Left renal pelvis (tissue), 4 donors: ENCODE measurements at places on chromosomes 16 and 17. TPM values are rescaled to one million over a fixed set of nuclear protein-coding genes. Genes with fewer than 3 reads are reported as not detected.
A peak's percentile ranks its signal among the peaks of the same experiment; 100 is the strongest.

DNA sequence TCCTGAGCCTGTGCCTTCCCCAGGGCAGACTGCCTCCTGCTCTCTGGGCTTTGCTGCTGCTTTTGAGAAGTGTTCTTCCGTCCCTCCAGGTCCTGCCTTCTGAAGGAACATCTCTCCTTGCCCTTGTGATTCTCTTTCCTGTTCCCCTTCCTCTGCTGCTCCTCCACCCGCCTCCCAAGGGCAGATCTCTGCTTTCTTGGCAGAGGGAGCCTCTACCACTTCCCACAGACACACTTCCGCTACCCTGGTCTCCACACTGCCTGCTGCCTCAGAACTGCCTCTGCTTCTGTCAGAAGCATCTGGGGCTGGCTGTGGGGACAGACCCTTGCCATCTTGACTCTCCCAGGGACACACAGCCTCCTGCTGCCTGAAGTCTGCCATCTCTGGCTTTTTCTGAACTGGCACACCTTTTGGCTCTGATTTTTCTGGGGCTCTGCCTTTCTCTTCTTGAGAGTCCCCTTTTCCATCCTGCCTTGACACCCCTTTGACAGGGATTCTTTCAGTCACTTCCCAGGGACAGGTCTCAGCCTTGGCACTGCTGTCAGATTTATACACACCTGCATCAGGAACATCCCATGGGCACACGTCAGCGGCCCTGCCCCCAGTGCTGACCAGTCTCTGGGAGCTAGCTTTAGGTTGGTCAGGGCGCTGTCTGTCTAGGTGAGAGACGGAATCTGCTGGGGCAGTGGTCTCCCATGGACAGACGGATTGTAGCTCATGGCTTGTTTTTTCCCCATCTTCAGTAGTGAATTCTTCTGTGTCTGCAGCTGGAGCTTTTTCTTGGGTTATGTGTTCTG lies 16.6 kb downstream of the GPR179 start:
- no peak for DNase-seq

DNA sequence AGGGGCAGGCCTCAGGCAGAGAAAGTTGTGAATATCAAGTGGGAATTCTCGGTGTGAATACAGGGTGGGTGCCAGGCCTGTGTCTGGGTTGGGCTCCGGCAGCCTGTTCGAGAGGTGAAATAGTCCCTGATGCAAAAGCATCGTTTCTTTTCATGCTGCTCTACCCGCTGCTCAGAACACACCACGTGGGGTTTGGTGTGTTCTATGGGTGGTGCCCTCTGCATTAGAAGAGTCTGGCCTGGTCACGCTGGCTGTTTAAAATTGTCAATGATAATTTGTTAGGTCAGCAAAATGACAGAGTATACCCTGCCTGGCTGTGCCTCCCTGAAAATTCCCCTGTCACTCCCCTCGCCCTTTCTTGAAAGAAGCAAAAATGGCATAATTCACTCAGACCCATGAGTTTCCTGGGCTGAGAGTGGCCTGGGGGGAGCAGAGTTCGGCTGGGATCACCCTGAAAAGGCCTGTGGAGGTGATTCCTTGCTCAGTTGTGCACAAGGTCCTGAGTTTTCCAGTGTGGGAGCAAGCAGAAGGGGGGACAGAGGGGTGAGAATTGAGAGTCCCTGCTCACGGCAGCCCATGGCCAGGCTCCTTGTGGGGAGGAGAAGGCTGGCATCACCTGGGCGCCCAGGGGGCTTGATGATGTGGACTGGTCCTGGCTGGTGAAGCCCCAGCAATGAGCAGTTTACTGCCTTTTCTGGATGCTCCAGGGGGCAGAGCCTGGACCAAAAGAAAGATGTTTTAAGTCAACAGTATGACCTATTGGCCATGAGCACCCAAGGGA lies 3.2 kb downstream of the CACNG5 start:
- no peak for DNase-seq

GRCh38 chr16:57863434-57864160 lies 61.3 kb upstream of the KIFC3 start:
- peak; percentile 58 for DNase-seq

GRCh38 chr16:85104821-85105391 lies 7.4 kb downstream of the CIBAR2 start:
- DNase-seq = no peak

GRCh38 chr16:2480948-2481347 lies 6.0 kb downstream of the TBC1D24 start:
- no peak for DNase-seq

- no peak for DNase-seq
Measured at GRCh38 chr16:3951861-3952736, 71.6 kb upstream of the CREBBP start.

- DNase-seq = no peak
Measured at GRCh38 chr17:66661411-66662256, 173.3 kb upstream of the CACNG5 start.

DNA sequence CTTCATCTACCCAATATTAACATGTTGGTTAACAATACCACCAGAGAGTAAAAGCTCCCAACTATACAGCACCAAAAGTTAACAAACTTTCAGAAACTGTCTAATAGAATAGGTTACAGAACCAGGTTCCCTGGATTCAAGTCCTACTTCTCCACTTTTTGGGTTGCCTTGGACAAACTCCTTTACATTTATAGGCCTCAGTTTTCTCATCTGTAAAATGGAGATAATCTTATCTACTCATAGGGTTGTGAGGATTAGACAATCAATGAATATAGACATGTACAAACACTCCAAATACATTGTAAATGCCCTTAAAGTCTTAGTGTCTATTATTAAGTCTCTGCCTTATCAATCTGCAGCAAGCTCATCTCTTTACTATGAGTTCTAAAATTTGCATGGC lies 435.2 kb downstream of the ZFHX3 start:
- no peak for DNase-seq

GRCh38 chr17:22145605-22146178 lies 453.4 kb downstream of the KCNJ18 start:
- DNase-seq = no peak

GRCh38 chr17:31740611-31741082 lies 118.4 kb downstream of the COPRS start:
- no peak for DNase-seq

GRCh38 chr16:57959121-57959520 lies 11.8 kb downstream of the CNGB1 start:
- DNase-seq = no peak

DNA sequence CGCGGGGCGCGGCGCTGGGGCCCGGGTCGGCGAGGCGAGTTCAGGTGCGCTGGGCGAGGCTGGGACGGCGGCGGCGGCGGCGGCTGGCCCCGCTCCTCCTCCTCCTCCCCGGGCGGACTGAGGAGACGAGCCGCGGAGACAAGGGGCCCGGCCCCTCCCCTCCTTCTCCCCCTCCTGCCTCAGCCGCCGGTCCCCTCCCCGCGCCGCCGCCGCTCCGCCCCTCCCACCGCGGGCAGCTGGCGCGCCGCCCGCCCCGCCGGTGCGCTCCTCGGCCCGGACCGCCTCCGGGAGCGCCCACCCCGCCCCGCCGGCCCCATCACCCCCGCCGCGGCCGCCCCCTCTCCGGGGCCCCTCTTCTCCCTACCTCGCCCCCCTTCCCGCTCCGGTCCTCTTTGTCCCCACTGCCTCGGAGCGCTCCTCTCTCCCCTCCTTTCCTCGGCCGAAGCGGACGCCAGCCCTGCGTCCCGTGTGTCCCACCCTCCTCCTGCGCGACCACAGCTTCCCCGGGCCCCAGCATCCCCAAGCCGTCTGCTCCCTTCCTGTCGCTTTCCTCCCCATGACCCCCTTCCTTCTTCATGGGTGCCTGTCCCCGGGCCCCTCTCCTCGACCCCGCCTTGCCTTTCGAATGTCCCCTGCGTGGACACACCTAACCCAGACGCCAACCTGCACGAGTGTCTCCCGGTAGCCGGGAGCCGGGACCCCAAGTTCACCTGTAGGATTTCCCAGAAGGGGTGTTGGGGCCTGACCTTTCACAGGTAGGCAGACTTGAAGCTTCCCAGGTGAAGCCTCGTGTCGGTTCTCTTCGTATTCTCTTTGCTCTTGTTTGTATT lies at the start of gene TOX3:
Gene TOX3, minus strand, starts transcription at position 140 of the 830 bp plus-strand sequence. CDS start 420 bp downstream, outside the sequence.
- no peak for DNase-seq

The SBK1 gene
- polyA plus RNA-seq = 7.6 TPM

The CCDC78 gene
- polyA plus RNA-seq = 2.7 TPM

The CCL1 gene
- not detected for polyA plus RNA-seq

The FBXL16 gene
- polyA plus RNA-seq = 2.0 TPM

The CRISPLD2 gene
- polyA plus RNA-seq = 9.9 TPM

The TEX14 gene
- polyA plus RNA-seq = 0.27 TPM
